ENCODE measurements at places on chromosomes 2 and 18.

DNA sequence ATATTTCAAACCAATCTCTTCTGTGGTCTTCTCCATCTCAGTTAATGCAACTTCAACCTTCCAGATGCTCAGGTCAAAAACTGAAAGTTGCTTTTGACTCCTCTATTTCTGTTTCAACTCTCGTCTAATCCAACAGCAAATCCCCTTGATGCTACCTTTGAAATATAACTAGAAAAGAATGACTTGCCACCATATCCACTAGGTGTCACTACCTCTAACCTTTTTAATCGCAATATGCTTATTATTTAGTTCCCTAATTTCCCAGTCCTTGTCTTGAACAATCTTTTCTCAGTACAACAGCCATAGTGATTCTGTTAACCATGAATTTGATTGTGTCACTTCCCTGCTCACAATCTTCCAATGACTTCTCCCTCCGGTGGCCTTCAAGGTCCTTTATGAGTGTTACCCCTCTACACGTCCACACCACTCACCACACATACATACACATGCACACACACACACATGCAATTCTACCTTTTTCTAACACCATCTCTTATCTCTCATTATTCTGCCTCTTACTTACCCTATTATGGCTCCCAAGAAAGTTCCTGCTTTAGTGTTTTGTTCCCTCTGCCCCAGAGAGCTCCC lies 245.5 kb upstream of the KCNJ3 start:
- peak; percentile 10 for DNase-seq

DNA sequence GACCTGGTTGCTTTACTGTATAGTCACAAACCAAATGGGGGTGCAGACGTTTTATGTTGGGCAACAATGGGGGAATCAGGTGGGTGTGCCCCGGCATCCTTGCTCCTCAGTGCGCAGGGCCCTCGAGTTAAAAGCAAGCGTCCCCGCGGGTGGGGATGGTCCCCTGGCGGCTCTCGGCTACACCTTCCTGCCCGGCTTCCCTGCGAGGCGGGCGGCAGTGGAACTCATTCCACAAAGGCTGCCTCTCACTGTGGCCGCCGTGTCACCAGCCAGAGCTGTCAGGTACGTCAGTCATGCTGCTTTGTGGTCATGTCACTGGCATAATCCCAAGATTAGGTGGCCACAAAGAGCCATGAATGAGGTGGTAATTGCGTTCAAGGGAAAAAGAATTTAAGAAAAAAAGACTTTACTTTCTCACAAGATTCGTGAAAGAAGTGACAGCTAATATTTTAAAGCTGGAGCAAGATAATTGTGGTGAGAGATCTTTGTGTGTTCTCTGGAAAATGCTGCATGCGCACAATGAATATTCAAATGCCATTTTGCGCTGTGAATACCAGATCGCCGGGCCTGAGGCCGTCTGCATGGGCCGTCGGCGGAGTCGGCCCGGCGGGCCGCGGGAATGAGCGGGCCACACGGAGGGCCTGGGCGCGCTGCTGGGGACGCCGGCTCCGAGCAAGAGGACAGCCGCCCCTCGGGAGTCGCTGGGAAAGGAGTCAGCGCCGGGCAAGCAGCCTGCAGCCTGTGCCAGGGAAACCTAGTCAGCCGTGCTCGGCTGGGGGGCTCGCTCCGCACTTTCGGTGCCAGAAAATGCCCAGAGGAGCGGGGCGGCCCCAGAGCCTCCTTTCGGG lies 82.3 kb upstream of the LDLRAD4 start:
- DNase-seq, result no peak

DNA sequence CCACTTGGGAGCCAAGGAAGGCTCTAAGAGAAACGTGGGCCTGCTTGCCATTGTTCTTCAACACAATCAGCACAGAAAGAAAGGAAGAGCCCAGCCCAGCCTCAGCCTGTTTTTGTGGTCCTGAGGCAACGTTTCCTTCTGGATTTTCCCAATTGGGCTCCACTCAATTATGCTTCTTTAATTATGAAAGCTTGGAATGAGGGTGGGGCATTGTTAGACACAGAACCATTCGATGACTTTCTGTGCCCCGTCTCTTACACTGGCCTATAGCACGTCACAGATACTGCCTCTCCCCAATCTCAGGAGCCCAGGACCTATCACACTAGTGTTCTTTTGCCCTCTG lies 207.4 kb downstream of the ZFP36L2 start:
- DNase-seq, result no peak

- no peak for DNase-seq
Observed at GRCh38 chr2:201353116-201353515, 4.0 kb downstream of the FLACC1 start.

DNA sequence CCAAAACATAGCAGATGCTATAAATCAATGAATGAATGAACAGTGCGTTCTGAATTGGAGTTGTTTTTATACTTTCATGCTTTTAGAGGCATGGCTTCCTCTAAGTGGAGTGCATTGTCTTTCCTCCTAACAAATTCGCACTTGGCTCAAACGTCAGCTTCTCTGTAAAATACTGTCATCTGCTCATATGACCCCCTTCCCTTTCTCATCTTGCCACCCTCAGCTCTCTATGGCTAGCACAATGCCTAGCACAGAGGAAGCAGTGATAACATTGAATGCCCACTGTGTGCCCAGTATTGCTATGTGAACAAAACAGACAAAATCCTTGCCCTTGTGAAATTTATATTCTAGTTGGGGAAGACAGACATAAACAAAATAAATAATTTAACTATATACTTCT lies 258.8 kb downstream of the MREG start:
- DNase-seq, result no peak

DNA sequence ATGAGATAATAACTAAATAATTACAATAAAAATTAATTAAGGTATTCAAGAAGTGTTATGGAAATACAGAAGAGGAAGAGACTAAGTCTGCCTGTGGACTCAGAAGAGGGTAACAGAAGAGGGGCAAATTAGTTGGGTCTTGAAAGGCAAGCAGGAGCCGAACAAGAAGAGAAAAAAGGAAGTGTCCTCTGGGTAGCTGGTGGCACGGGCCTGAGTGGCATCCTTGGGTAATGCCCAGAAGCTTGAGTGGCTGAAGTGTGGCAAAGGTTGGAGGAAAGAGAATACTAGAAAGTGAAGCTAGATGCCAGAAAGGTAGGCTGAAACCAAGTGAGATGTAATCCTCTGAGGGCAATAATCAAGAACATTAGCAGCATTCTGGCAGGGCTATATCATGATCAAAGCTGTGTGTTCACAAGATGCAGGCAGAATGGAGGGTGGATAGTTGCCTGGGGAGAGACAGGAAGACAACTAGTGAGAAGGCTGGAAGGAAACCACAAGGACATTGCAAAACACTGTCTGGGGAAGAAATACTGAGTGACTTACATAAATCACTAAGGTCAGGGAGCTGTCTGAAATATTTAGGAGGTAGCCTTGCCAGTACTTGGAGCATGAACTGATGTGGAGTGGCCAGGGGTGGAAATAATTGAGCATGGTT lies 16.2 kb downstream of the DOCK10 start:
- DNase-seq, result peak; percentile 93

DNA sequence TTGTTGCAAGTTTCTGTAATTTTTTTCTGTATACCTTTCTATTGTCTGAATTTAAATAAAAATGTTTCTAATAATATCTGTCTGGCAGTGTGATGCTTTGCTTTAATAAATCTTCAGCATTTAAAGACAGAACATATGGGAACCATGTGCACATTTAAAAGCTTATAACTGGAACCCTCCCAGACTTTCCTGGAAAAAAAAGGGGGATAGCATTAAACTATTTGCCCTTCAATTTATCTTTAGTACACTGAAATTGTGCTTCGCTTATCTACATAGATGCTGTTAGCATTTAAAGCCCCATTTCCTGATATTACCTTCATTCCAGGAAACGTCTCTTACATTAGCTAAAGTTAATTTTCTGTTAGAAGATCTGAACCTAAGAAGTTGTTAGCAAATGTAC lies 64.6 kb downstream of the ZC3H6 start:
- no peak for DNase-seq

- DNase-seq, result no peak
Observed at GRCh38 chr2:197197895-197198311, 112.7 kb downstream of the ANKRD44 start.

- peak; percentile 8 for DNase-seq
Observed at GRCh38 chr2:224449212-224450147, 47.6 kb upstream of the FAM124B start.

DNA sequence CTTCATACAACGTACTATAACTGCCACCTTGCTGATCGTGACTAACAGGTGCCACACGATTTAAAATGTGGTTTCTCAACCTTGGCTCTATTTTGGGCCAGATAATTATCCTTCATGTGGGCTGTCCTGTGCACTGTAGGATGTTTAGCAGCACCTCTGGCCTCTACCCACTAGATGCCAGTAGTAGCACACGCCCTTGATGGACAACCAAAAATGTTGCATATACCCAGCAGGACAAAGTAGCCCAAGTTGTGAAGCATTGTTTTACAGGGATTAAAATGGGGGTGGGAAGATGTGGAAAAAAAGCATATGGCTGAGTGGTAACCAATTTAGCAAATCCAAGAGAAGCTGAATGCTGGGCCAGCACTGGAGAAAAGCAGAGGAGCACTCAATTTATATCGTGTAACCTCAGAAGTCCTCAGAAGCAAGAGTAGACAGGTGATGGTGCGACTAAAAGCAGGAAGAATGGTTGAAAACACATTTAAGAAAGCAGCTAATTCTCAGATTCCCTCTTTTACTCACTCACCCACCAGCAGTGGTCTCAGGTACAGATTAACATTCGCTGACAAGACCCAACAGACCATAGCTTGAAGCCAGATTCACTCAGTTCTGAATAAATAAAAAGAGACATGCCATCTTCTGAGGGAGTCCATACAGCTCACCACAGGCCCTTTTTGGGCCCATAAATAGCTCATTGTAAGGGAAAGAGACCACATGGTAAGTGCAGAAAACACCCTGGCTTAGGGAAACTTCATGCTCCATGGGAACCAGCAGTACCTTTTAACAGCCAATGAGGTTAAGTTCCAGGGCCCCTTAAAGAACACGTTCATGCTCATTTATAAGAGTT lies 50.6 kb downstream of the RAPH1 start:
- DNase-seq, result peak; percentile 32

DNA sequence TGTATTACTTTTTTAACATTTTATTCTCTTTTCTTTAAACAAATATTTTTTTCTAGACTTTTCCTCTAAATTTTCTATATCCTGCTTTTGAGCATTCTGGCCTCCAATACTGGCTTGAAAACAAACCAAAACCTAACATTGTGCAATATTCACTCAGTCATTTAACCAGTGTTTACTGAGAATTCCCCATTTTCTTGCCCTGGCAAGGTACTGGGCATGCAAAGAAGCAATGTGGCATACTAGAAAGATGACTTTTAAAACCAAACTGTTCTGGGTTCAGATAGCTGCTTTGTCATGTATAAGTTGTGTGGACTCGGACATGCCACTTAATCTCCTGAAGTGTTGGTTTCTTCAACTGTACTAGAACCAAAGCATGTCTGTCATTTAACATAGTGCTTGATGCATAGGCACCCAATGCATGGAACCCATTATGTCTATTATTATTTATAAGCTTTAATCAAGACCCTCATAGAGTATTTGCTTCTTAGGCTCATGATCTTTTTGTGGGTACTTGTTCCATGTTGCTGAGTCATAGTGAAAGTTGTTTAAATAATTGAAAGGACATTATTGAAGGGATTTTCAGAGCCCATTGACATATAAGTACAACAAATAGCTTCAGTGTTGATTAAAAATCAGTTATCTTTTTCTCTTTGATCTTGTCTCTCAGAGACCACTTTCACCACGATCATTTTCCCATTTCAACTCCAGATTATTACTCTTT lies 185.4 kb upstream of the OSR1 start:
- DNase-seq, result peak; percentile 34

GRCh38 chr2:217040099-217040498 lies 180.2 kb upstream of the TNP1 start:
- no peak for DNase-seq

DNA sequence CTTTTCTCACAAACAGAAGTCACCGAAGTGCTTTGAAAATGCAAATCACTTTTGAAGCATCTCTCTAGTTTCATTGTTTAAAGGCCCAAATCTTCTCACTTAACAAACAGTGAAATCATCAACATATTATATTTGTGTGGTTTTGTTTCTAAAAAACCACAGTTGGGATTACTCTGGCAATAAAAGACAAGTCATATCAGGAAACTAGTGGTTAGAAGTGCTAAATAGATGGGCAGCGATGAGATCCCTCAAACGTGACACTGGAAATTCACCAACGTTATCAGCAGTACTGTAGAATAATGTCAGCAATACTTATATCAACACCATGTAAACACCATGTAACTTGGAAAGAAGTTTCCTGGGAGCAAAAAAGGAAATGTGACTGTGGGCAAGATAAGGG lies 893.5 kb downstream of the SUCLG1 start:
- DNase-seq, result no peak

DNA sequence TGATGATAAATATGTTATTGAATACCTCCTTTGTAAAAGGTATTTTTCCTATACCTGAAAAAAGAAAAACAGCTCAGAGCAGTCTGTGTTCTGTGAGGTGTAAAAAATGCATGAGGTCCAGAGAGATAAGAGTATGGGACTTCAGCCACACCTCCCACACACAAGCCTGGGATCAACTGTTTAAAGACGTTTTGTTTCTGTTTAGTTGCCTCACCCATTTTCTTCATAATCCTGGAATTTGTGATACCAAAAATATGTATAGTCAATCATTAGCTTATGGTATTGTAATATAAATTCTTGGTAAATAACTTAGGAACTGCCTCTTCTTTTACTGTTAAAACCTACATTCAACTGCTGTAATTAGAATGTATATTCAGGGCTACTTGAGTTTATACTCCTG lies 1322.9 kb upstream of the TMEFF2 start:
- no peak for DNase-seq

GRCh38 chr2:73928963-73929347 lies 2.3 kb downstream of the DGUOK start:
- DNase-seq, result no peak

- DNase-seq, result no peak
Observed at GRCh38 chr2:141707486-141707885, 423.3 kb downstream of the LRP1B start.

DNA sequence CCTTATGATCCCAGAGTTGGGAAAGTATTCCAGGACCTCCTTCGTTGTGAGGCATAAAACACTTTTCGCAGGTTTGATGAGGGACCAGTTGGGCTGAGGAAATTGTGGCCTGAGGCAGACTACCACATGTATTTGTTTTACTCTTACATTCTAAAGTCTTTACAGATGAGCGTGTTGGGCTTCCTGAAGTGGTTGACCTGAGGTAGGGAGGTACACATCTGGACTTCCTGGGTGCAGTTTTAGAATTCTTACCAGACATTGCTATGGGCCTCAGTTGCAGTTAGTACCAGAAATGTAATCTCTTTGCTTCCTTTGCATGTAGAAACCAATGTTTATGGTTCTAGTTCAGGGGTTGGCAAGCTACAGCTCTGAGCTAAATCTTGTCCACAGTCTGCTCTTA lies 48.7 kb downstream of the COA5 start:
- peak; percentile 10 for DNase-seq

DNA sequence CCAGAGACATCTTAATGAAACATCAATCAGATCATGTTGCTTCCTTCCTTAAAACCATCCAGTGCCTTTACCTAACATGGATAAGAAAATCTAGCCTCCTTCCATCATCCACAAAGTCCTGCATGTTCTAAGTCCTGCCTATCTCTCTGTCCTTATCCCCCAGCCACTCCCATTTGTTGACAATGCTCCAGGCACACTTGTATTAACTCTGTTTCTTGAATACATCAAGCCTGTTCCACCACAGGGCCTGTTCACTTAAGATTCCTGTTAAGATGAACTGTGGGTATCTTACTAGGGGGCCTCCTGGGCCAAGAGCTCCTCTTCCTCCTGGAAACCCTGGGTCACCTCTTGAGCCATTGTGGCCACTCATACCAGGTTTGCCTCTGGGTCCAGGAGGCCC lies 45.7 kb downstream of the COL4A4 start:
- no peak for DNase-seq

Measured in amniotic epithelial cell (primary cell).